ENCODE measurements at places on chromosomes 5 and 9. TPM values are rescaled to one million over a fixed set of nuclear protein-coding genes. Genes with fewer than 3 reads are reported as not detected.

- DNase-seq = no peak
Measured at GRCh38 chr5:139378941-139379361, 4.1 kb downstream of the SLC23A1 start.

The C9 gene
- total RNA-seq = 0.11 TPM

DNA sequence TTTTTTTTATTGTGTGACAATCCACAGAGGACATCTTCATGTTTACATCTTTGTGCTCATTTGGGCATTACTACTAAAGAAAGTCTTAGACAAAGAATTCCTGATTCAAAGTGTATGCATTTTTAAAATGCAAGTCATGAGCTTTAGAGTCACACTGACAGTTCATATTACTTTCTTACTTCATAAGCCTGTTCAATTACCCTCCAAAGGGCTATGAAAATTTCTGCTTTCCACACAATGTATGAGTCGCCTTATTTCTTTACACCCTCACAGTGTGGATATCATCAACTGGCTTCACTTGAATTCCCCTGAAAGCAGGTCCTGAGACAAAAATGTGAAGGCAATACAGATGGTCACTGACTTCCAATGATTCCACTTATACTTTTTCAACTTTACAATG, 280.4 kb upstream of the PTGER4 start:
- DNase-seq = no peak

The PRDM9 gene
- total RNA-seq = not detected

The SLCO6A1 gene
- not detected for total RNA-seq

- DNase-seq = no peak
Measured at GRCh38 chr5:169875731-169876130, 104.6 kb downstream of the INSYN2B start.

GRCh38 chr5:140321796-140322195, 18.9 kb upstream of the PFDN1 start:
- no peak for DNase-seq

DNA sequence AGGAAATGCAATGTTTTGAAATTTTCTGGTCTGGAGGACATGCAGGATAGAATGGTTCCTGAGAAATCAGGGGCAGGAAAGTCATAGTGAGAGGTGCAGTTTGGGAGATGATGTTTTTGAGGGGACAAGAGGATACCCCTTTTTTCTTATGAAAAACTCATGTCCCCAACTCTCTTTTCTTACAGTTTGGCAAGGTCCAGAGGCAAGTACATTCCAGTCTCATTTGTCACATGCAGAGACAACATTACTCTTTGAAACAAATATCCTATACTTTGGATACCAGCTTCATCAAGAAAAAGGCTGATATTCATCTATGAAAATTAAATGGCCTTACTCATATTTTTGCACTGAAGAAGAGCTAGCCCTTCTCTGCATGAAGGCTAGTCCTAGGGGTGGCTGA, 48.2 kb downstream of the EQTN start:
- no peak for DNase-seq

The GABRA1 gene
- not detected for total RNA-seq

- DNase-seq = no peak
Measured at GRCh38 chr5:72308853-72309191, 11.2 kb downstream of the MRPS27 start.

The CEL gene
- 3.9 TPM for total RNA-seq
